ENCODE measurements at places on chromosomes 3 and 15. TPM values are rescaled to one million over a fixed set of nuclear protein-coding genes. Genes with fewer than 3 reads are reported as not detected.

LRRC2 gene
- polyA plus RNA-seq = not detected

C3orf52 gene
- not detected for polyA plus RNA-seq

CELF6 gene
- 68.6 TPM for polyA plus RNA-seq

LTF gene
- not detected for polyA plus RNA-seq

ZNF662 gene
- polyA plus RNA-seq = not detected

INSYN1 gene
- polyA plus RNA-seq = 21.3 TPM

ACTC1 gene
- not detected for polyA plus RNA-seq

SLC15A2 gene
- 1.6 TPM for polyA plus RNA-seq

DUOXA2 gene
- not detected for polyA plus RNA-seq

SOX2 gene
- polyA plus RNA-seq = 7.2 TPM

DNAH1 gene
- 6.0 TPM for polyA plus RNA-seq

CCDC33 gene
- 1.4 TPM for polyA plus RNA-seq

CCR8 gene
- not detected for polyA plus RNA-seq

CYP1A1 gene
- polyA plus RNA-seq = 0.09 TPM

TRPC1 gene
- 37.2 TPM for polyA plus RNA-seq

Measured in neural cell (in vitro differentiated cells).